Activated CD4-positive, alpha-beta T cell treated with anti-CD3 and anti-CD28 coated beads, Interleukin-2, amount 10 ng/mL, durations not matched to agents 7 days and 5 days (primary cell): ENCODE measurements at places on chromosomes 4 and X.

- peak; percentile 19 for DNase-seq
Observed at GRCh38 chr4:119238068-119238722, 25.7 kb downstream of the USP53 start.

- no peak for DNase-seq
Observed at GRCh38 chrX:261919-262352, 19.2 kb upstream of the PLCXD1 start.

DNA sequence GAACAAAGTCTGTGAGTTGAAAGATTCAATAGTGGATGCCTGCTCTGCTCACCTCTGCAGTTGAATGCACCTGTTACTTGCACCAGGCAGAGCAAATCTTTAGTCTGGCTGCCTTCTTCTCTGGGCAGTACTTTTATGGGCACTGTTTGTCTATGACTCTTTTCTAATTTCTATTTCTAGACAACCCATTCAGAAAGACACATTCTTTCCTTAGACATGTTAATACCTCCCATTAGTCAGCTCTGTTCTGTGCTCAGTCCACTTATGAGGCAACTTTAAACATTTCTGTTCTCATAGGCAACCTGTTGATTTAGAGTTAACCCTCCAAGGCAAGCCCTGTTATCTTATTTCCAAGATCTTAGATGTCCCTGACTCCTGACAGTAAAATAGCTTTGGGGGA is 108.9 kb downstream of the SYNPO2 start:
- DNase-seq: no peak

DNA sequence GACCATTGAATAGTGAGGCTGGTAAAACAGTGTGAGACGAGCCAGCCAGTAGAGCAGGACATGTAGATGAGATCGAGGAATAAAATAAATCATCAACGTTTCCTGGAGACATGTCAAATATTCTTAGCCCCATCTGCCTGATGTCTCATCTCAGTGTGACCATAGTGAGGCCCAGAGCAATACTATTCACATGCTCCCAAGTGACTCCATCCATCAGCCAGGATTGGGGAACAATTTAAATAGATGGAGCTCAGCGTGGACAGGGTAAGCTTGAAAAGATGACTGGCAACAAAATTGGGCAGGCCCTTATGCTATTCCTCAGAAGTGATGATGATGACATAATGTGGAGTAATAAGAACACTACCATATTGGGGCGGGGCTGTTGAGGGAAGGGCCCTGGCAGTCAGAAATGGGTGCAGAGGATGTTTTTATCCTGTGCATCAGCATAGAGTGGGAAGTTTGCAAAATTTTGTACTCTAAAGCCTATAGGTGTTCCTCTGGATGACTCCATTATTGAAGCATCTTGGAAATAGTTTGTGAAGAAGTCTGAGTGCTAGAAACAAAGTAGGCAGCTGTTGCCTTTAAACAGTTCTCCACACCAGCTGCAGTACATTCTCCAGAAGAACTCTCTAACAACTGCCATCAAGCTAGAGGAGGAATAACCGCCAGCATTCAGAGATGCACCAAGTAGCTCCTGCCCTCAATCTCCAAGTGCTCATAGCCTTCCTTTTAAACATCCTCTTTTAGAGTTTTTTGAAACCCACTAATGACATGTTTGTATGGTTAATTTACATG is 333.0 kb downstream of the DCHS2 start:
- no peak for DNase-seq

GRCh38 chr4:48503233-48504025 is 13.4 kb downstream of the ZAR1 start:
- no peak for DNase-seq

DNA sequence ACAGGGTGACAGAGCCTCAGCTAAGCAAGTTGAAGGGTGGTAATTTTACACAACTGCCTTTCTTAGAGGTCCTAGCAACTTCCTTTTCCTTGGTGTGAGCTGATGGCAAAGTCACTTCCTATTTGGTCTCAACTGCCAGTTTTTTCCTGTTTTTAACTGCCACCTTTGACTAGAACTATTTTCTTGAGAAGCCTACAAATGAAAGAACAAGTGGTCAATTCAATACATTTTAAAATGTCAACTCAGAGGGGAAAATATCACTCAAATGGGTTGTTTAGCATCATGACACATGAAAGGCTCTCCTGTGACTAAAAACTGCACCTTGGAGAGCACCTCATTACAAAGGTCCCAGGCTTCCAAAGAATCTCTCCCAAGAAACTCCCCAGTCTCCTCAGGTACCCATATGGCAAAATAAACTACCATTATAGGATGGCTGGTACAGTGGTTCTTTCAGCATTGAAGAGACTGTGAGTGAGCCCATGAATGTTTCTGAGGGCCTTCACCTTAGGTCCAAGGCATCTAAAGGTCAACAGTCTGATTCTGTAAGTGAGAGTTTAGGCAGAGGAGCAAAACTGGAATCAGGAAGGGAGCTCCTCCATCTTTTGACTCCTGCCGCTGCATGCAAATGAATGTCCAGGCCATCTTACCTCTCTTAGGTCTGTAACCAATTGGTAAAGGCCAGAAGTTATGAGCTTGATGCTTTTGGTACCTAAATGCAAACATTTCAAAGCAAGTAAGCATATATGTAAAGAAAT is 5.5 kb upstream of the STK26 start:
- no peak for DNase-seq

DNA sequence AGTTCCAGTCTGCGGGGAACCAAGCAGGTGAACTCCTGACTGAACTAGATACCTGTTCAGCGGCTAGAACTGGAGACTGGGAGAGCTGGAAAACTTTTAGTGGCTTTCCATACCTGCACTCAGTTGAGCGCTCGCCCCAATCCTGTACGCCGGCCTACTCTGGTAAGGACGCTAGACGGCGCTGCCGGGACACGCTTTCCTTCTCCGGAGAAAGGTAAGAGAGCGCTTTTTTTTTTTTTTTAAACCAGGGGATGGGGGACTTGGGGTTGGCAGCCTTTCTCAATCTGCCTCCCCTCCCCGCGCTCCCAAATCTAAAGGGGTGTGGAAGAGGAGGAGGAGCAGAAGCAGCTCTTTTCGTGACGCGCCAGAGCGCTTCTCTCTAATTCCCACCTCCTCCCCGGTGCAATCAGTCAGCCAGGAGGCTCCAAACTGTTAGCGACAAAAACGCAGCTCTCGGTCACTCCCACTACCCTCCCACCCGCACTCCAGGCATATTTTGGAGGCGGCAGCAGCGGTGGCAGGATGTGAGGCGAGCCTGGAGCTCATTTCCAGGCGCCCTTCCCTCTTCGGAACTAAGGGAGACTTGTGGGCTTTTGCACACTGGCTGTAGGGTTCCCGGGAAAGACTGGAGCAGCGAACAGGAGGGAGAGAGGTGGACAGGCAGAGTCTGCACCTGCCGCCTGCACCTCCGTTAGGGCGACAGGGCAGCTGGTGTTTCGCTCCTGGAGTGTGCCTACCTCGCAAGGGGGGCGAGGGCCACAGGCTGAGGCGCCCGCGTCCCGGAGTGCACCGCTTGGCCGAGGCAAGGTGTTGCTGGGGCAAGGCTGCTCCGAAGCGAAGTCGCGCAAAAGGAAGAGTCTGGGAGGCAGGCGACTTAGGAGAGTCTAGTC is at the start of gene IL1RAPL2:
Gene IL1RAPL2 (plus strand): TSS at position 409 of the 890 bp plus-strand sequence.
- DNase-seq: peak; percentile 6

- no peak for DNase-seq
Observed at GRCh38 chrX:144801786-144802185, 445.5 kb upstream of the SPANXN1 start.

DNA sequence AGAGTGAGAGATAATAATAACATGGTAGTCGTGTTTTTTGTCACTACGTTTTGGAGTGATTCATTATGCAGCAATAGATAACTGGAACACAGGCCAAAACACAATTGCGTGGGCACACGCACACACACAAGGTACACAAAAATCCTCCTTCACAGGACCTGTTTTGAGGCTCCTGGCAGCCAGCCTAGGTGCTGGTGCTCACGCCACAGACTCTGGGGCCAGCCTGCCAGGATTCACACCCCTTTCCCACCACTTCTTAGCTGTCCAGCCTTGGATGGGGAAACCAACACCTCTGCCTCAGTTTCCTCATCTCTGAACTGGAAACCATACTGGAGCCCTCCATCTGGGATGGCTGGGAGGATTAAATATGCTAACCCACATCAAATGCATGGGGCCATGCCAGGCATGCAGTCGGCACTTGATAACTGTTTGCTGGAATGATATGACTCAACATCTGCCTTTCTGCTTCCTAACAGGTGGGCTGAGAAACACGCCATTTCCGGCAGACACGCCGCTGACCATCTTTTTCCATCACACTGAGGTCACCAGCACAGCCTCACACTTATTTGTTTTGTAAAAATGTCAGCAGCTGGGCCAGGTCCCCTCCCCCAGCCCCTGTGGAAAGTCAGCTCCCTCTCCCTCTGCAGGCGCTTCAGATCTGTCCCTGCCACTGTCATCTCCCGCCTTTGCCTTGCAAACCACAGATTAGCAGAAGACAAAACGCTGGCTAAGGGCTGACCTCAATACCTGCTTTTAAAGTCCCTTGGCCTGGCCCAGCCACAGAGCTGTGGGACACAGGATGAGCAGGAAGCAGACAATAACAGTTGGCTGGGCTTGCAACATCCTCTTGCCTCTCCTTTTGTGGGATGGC is 237.5 kb downstream of the BCOR start:
- peak; percentile 76 for DNase-seq

GRCh38 chrX:39630344-39630743 is 467.4 kb downstream of the BCOR start:
- no peak for DNase-seq

DNA sequence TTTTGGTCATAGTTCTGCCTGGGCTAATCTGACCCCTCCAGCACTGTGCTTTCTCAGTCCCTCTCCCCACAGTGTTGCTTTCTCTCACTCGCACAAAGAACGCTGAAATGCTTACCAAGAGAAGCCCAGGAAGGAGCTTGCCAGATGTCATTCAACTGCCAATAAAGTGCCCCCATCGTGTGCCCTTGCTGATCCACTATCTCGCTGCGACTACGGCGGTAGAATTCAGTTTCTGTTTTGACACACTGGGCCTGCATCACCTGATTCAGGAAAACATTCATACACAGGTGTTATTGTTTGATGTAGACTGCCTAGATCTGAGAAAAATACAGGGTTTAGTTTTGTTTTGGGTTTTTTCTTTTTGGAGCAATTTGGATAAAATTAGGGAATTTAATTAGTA is 121.2 kb downstream of the MANBA start:
- DNase-seq: peak; percentile 22

DNA sequence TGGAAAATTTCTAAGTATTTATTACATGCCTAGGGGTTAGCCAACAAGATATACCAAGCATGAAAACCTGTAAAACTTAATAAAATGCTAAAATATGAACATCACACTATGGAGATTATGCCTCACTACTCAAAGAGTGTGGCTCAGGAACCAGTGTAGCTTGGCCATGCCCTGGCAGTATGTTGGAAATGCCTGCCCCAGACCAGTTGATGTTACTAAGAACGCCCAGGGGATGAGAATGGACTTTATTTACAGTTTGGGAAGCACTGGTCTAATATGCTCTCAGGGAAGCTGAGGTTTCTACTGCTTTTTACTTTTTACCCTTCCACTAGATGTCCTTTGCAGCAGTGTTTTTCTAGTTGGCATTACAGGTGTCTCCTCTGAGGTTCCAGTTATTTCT is 23.7 kb upstream of the TXLNG start:
- DNase-seq: no peak

DNA sequence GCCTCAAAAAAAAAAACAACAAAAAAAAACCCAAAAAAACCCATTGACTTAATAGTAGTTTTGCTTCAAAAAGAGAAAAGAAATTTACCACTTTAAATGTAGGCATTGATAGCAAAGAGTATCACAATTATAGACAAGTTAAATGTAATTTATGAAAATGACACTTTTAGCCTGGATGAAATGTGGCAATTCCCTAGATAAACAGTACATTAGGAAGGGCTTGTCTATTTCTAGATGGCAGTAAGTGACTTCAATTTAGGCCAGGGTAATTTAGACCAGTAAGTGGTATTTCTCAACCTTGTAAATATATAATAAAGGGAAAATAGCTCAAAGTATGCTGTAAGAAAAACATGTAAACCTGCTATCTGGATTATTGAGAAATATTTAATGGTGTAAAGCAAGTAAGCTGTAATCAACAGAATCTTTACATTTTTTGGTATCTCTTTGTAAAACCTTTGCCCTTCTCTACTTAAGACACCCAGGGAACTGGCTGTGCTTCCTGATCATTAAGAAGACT is 103.7 kb upstream of the RAPGEF2 start:
- DNase-seq: no peak

DNA sequence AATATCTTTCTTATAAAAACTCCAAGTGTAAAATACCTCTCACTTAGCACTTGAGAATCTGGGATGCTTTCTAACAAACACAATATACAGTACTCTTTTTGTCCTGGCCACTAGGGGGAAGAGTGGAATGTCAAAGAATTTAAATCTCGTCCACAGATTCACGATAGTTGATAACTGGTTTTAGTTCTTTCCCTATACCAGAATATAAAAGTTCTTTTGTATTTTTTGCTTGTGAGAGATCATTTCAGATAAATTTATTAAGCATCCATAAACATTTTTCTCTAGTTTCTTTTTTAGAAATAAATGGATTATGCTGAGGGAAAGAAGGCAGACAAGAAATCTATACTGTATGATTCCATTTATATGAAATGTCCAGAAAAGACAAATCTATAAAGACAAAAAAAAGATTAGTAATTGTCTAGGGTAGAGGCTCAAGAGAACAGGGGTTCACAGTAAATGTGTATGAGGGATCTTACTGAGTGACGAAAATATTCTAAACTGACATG is 50.4 kb downstream of the MGARP start:
- DNase-seq: peak; percentile 42
